Hepatocyte (in vitro differentiated cells): ENCODE measurements at places on chromosomes 4 and X. TPM values are rescaled to one million over a fixed set of nuclear protein-coding genes. Genes with fewer than 3 reads are reported as not detected.

DNA sequence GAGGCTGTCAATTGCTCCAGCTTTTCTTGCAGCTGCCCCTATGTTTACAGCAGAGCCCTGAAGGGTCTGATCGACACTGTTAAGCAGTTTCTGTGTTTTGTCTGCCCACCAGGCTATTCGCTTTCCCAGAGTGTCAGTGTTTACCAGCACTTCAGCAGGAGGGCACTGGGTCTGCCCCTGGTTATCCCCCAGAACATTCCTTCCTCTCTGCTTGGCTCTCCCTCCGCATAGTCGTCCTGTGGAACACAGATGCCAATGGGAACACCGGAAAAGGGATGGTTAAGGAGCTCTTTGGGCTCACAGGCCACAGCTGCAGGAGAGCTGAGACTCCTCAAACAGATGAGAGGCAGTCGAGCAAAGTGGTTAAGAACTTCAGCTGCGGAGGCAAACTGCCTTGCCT, 71.3 kb upstream of the FBXW7 start:
- H3K27me3 ChIP-seq: no peaks in the 10 kb centered on the region
- peak overlapping the region; percentile 3 for H3K27ac ChIP-seq
- H3K36me3 ChIP-seq: no peaks in the 10 kb centered on the region
- DNase-seq: no peak
- peaks cover 22% of the 10 kb centered on the region for H3K4me1 ChIP-seq

GRCh38 chr4:68498413-68499007, 51.2 kb downstream of the TMPRSS11E start:
- H3K27ac ChIP-seq: peak overlapping the region; percentile 3
- peak; percentile 84 for DNase-seq
- peaks cover 6% of the 10 kb centered on the region for H3K4me1 ChIP-seq
- H3K4me3 ChIP-seq: no peak overlapping the region
- H3K27me3 ChIP-seq: no peaks in the 10 kb centered on the region

DNA sequence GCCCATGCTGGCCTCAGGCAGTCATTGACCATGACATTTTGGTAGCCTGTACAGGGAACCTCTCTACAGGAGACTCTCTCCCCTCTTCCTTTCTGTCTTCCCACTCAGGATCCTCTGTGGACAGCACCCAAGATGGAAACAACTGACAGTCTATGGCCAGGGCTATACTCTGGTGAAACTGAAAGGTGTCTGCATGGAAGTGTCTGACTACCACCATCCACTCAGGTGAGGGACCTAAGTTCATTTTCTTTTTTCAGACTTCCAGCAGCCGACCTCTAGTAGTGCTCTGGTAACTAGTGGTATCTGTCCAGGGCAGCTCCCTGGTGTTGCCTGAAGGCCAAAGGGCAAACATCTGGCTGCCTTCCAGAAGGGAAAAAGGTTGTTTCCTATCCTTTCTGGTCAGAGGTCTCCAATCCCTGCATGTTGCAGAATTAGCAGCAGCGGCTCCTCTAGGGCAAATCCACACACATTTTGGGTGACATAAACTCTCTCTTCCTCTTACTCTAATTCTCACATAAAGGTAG, 804.5 kb downstream of the C4orf33 start:
- peak; percentile 23 for DNase-seq
- no peaks in the 10 kb centered on the region for H3K4me1 ChIP-seq
- no peaks in the 10 kb centered on the region for H3K36me3 ChIP-seq
- H3K27ac ChIP-seq: no peak overlapping the region
- no peak overlapping the region for H3K4me3 ChIP-seq

GRCh38 chr4:74840936-74841509, 46.7 kb upstream of the BTC start:
- H3K27me3 ChIP-seq: no peaks in the 10 kb centered on the region
- no peak overlapping the region for H3K4me3 ChIP-seq
- no peaks in the 10 kb centered on the region for H3K36me3 ChIP-seq
- H3K27ac ChIP-seq: no peak overlapping the region
- no peaks in the 10 kb centered on the region for H3K4me1 ChIP-seq
- no peak for DNase-seq

GRCh38 chr4:182248295-182248694, 5.1 kb downstream of the TENM3 start:
- H3K4me3 ChIP-seq: no peak overlapping the region
- no peaks in the 10 kb centered on the region for H3K4me1 ChIP-seq
- no peak for DNase-seq
- H3K27ac ChIP-seq: no peak overlapping the region

GRCh38 chr4:40378619-40379018, 43.5 kb downstream of the CHRNA9 start:
- no peak overlapping the region for H3K27ac ChIP-seq
- H3K36me3 ChIP-seq: no peaks in the 10 kb centered on the region
- peaks cover 5% of the 10 kb centered on the region for H3K4me1 ChIP-seq
- no peaks in the 10 kb centered on the region for H3K27me3 ChIP-seq
- no peak overlapping the region for H3K4me3 ChIP-seq

GRCh38 chr4:4818415-4819212, 40.9 kb upstream of the MSX1 start:
- no peaks in the 10 kb centered on the region for H3K27me3 ChIP-seq
- no peaks in the 10 kb centered on the region for H3K36me3 ChIP-seq
- no peak overlapping the region for H3K4me3 ChIP-seq

GRCh38 chr4:47195706-47196105, 164.3 kb downstream of the GABRB1 start:
- H3K4me3 ChIP-seq: no peak overlapping the region
- no peaks in the 10 kb centered on the region for H3K36me3 ChIP-seq
- no peak for DNase-seq
- H3K4me1 ChIP-seq: no peaks in the 10 kb centered on the region

DNA sequence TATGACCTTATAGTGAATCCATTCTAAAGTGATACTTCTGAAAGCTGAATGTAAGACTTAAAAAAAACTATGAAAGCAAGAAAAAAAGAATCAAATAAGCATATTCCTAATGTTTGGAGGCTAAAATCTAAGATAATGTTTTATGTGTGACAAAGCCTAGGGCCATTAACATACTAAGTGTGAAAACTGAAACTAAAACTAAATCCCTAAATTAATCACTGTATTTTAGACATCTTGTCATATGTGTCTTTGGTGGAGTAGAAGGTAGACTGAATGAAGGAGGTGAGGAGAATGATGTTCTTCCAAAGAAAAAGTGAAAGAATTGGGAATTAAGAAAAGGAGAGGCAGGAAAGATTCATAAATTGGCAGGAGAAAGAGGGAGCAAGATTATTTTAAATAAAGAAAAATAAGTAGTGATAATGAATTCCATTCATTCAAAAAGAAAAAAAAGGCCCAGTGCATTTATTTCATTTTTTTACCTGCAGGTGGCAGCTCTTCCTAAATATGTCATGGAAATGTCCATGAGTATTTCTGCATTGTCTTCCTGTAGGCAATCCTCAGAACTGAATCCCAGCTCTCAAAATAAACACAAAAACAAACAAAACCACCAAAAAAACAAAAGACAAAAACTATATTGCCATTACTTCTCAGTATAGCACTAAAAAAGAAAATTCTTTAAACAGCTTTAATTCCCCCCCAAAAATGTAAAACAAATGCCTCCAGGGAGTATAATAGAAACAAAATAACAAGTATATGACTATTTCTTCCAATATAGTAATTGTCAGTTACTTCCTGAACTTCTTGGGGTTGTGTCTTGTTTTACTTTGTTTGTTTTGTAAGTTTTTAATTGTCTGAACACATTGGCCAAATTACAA, 17.0 kb upstream of the AP1AR start:
- H3K4me1 ChIP-seq: no peaks in the 10 kb centered on the region
- H3K36me3 ChIP-seq: no peaks in the 10 kb centered on the region
- peak; percentile 34 for DNase-seq
- H3K27ac ChIP-seq: no peak overlapping the region

DNA sequence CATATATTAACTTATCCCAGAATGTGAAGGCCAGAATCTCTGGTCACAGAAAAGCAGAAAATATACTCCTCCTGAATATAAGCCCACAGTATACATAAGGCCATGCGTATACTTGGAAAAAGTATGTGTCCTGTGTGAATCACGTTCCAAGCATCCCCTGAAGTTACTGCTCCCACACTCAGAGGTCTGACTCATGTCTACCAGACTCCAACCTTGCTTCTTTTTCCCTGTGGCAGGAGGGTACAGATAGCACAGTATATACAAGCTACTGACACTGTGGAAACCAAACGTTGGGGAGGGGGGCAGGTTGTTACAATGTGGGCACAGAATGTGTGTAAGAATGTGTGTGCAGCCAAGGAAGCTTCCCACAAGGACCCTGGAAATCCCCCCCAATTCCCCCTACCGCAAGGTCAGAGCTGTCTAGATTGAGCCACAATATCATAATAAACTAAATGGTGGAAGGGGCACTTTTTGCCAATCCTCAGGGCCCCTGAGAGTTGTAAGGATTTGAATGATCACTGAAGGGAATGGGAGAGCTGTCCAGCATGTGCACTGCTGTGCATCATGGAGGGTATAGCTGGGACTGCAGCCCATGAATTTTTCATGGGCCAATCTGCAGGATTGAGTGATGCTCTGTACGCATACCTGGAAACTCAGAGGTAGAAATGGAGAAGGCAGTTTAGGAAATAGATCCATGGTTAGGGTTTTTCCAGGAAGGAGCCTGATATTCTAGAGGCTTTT, 7.4 kb upstream of the RELL1 start:
- H3K4me3 ChIP-seq: no peak overlapping the region
- H3K4me1 ChIP-seq: no peaks in the 10 kb centered on the region
- H3K27ac ChIP-seq: no peak overlapping the region
- H3K36me3 ChIP-seq: no peaks in the 10 kb centered on the region
- H3K27me3 ChIP-seq: no peaks in the 10 kb centered on the region

DNA sequence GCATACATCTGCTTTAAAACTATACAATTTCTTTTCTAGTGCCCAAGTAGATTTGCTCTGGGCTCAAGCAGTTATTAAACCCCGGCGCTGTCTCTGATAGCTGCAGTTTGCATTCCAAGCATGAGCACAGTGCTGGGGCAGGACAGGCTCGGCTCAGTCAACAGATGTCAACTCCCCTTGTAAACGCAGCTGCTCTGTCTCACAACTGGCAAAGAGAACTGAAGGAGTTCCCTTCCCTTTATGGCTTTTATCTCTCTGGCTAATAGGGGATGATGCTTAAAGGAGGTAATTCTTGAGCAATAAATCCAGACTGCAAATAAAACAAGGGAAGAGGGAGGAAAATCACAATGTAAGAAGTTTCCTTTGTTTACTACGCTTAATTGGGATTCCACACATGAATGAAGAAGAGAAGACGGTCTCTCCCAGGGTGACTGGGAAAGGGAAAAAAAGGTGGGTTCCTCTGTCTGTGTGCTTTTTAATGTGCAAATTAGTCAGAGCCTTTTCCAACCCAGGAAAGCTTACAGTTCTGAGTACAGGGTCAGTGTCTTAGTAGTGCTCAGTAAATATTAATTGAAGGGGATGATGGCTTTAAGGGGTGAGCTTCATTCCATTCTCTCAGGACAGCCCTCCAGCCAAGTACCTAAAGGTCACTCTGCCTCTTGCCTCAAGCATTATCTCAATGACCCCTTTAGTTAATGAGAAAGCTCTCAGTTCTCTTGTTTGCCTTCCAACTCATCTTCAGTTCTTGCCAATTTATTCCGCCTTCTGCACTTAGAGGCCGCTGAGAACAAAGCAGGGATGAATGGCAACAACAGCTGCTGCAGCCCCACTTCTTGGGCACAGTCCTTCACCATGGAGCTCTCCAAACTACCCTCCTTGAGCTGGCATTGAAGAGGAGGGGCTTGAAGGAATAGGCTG, 155.7 kb upstream of the JADE1 start:
- no peaks in the 10 kb centered on the region for H3K36me3 ChIP-seq
- H3K27ac ChIP-seq: peak overlapping the region; percentile 80
- DNase-seq: peak; percentile 84
- peaks cover 34% of the 10 kb centered on the region for H3K4me1 ChIP-seq
- H3K27me3 ChIP-seq: no peaks in the 10 kb centered on the region
- no peak overlapping the region for H3K4me3 ChIP-seq

GRCh38 chr4:2689114-2689513, 67.0 kb downstream of the TNIP2 start:
- DNase-seq: no peak
- H3K4me1 ChIP-seq: no peaks in the 10 kb centered on the region
- H3K4me3 ChIP-seq: no peak overlapping the region
- H3K27ac ChIP-seq: no peak overlapping the region
- no peaks in the 10 kb centered on the region for H3K36me3 ChIP-seq

DNA sequence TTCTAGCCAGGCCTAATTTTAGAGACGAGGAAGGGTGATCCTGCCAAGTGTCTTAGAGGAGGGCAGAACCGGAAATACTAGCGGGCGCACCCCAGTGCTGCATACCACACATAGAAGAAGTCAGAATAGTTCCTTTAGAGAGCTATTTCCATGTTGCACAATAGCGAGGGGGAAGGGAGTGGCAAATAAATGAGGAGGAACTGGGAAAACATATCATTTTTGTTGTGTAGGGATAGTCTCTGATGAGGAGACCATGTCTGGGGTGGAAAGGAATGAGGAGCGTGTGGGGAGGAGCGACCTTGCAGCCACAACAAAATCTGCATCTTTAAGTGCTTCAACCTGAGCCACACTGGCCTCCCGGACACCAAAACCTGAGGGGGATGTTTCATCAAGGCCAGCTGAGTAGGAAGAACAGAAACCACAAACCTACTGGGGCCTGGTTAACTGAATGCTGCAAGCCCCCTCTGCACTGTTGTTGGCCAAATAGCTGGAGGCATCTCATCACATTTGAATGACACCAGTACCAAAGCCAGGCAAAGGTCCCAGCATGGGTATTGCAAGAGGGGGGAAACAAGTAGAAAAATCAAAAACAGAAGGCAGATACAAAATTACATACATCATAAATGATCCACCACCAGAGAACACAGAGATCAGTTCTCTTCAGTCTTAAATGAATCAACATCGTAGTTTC, 26.7 kb upstream of the C1QTNF7 start:
- H3K27ac ChIP-seq: peak overlapping the region; percentile 0
- no peak overlapping the region for H3K4me3 ChIP-seq
- no peaks in the 10 kb centered on the region for H3K27me3 ChIP-seq

DNA sequence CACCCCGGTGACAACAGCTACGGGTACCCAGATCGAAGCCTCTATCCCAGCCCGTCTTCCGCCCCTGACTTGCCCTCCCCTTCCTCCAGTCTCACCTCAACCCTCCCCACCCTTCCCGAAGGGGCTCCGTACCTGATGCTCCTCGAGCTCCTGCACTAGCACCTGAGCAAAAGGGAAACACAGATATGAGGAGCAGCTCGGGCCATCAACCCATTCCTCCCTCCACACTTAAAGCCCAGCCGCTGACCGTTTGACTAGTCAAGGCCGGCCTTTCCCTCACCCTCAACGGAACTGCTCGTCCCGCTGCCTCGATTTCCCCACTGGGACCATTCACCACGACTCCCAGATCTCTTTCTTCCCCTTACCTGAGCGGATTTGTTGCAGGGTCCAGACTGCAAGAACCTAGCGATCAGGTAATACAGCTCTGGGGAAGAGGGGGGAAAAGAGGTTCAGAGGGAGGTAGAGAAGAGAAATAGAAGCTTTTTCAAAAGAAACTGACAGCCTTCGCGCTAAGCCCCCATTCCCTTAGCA, 731 bp downstream of the BRWD3 start:
- DNase-seq: peak; percentile 30
- H3K4me3 ChIP-seq: peak overlapping the region; percentile 57
- H3K27ac ChIP-seq: peak overlapping the region; percentile 92
- no peaks in the 10 kb centered on the region for H3K4me1 ChIP-seq
- H3K27me3 ChIP-seq: no peaks in the 10 kb centered on the region

Gene NR3C2
- total RNA-seq: 7.1 and 8.7 TPM in 2 replicates

Gene RTL9
- total RNA-seq: 2.7 and 2.9 TPM in 2 replicates

Gene TCEAL5
- not detected in 2 replicates for total RNA-seq

Gene POLN
- total RNA-seq: 2.0 and 3.9 TPM in 2 replicates

Gene CYTL1
- total RNA-seq: 37.4 and 52.3 TPM in 2 replicates

Gene MGAT4D
- not detected in 2 replicates for total RNA-seq

Gene ZDHHC15
- 1.00 and 1.3 TPM in 2 replicates for total RNA-seq

Gene H2AZ1
- 339 and 361 TPM in 2 replicates for total RNA-seq

Gene ETDB
- not detected in 2 replicates for total RNA-seq

Gene SFRP2
- total RNA-seq: 8.0 and 15.0 TPM in 2 replicates

Gene IQCM
- total RNA-seq: 0.68 and 1.5 TPM in 2 replicates
